ENCODE measurements at places on chromosomes 13 and 19.
A peak's percentile ranks its signal among the peaks of the same experiment; 100 is the strongest.

- DNase-seq, result peak; percentile 98
These were observed 10.1 kb downstream of the NFILZ start for GRCh38 chr19:8640402-8641004.

DNA sequence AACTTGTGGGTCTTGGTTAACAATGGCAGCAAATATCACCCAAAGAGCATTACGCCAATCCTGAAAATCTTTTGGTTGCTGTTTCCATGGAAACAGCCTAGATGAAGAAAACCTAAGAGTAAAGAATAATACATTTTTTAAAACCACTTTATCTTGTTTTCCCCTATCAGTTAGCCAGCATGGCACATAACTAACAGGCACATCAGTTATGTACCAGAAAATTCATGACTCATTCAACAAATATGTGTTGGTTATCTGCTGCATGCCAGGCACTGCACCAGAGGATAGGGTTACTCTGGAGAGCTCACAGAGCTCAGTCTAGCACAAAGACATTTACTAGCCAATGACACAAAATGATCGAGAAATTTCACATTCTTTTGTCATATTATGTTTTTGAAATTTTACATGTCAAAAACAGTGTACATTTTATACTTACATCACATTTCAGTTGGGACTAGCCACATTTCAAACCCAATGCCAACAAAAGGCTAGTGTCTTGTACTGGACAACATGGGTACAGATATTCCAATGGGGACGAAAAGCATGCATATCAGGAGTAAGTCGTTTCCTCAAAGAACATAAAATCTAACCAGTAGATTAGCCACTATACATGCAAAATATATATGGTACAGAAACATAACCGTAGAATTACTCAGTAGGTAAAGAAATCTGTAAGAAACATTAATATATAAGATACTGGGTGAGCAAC lies 20.3 kb downstream of the LNX2 start:
- DNase-seq, result no peak

DNA sequence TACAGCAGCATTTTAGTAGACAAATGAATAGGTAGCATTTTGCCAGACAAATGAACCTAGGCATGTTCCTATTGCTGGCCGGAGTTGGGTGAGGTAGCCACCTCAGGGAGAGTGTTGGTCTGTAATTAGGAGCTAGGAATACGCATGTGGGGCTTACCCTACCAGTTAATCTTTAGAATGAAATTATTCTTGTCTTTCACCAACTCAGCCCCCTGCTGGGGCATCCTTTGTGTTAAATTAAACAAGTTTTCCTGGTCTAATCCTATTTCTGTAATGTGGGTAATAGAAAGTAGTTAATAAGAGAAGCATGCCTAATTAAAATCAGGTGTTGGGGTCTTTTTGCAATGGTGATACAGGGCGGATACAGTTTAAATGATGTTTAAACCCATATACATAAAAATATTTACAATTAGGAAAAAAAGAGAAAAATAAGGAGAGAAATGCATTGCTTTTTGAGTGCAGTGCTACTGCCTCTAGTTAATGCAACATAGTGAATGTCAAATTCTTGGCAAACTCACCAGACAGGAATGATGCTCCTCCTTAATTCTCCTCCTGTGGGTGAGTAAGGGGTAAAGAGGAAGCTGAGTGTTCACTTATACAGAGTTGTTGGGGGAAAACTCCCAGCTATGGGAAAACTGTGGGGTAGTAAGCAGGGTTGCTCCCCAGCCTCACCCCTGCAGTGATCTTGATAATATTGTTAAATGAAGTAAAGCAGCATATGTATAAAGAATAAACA lies 276.4 kb upstream of the EDNRB start:
- DNase-seq, result no peak

DNA sequence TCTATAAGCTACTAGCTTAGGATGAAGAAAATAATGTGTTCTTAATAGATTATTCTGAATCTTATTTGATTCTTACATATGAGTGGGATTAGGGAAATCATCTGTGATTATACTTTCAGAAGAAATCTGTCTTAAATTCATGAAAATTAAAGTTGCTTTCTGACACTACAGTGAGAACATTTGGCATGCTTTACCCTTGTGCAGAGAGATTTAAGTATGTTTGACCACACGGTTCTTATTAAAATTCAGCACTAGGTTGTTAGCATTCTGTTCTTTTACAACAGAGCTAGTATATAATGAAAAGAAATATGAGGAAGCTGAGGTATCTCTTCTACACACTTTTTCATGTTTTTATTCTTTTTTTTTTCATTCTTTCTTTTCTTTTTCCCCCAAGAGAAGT lies 2723.9 kb downstream of the PCDH9 start:
- DNase-seq, result no peak

DNA sequence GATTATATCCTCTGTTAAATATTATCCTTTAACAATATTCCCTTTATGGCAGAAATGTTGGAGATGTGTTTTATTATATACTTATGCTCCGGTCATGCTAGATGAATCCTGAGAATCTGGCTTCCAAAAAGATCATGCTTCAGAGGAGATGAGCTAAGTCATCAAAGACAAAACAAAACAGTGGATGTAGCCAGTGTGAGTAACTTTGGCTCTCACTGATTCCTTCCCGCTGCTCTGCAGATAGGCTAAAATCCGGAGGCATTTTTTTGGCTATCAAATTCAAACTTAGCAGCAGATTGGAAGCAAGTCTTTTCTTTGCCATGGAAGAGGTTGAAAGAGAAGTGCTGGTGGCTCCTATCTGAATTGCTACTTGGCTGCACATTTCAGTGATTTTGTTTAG lies 295.9 kb downstream of the GPC6 start:
- DNase-seq, result no peak

GRCh38 chr13:77184455-77184854 lies 142.4 kb downstream of the MYCBP2 start:
- peak; percentile 17 for DNase-seq

- no peak for DNase-seq
These were observed 1.3 kb upstream of the CNOT3 start for GRCh38 chr19:54136086-54136863.

DNA sequence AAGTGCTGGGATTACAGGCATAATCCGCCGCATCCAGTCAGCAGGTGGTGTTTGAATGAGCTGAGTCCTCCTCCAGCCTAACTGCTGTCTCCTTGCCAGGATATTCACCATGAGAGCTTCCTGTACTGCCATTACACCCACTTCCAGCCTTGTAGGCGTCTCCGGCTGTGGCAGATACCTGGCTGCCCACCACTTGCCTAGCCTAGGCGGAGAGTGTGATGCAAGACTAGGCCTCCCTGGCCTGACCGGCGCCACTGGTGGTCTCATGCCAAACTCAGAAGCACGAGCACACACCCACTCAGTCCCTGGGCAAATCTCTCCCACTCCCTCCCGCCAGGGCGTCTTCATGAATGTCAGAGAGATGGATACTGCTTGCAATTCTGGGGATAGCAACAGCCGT lies 16.6 kb downstream of the IL12RB1 start:
- no peak for DNase-seq

DNA sequence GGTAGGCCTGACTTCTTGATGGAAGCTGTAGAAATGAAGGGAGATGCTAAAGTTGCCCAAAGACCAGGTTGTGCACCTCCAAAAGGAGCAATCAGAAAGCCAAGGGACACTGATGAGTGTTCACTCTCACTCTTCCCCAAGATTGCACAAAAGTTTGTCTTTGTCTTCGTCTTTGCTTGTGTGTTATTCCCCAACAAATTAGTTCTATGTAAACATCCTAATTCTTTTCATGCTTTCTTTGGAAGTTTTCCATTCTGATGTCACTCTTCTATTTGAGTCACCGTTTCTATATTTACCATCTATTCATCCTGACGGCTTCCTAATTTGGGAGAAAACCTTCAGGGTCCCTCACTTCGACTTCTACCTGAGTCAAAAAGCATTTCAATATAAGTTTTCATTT lies 3.7 kb upstream of the TMEM272 start:
- no peak for DNase-seq

DNA sequence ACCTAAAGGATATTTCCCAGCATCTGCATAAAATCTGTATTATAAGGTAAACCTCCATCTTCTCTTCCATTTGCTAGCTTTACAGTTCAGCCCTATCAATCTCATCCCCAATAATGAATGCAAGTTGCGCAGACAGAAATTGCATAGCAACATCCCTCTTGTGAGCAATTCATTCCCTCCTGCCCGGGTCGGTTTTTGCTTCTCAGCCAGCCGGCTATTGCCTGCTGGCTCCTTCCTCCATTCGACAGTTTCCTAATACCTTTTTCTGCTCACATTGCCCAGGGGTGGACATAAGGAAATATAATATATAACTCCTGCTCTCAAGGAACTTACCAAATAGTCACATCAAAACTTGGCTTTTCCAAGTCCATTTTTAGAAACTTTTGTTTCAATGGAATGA lies 125.2 kb downstream of the FGF9 start:
- no peak for DNase-seq

- peak; percentile 15 for DNase-seq
These were observed 23.1 kb upstream of the SPRY2 start for GRCh38 chr13:80363890-80364503.

GRCh38 chr13:31675440-31675953 lies 63.8 kb upstream of the RXFP2 start:
- no peak for DNase-seq

GRCh38 chr19:29944390-29945012 lies 2.5 kb downstream of the URI1 start:
- no peak for DNase-seq

DNA sequence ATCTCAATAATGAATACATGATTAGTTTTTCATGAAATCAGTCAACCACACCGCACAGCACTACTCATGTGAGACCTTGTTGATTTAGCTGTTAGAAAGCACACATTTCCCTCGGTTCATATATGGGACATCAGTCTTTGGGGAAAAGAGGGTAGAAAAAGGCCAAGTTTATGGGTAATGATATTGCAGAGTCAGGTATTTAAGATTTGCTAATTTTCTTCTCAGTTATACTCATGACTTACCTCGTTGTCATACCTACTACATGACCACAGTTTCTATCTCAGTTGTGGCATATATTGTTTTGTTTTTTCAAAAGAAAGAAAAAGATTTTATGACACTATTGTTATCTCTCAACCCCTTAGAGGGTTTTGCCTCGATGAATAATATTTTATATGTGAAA lies 165.6 kb downstream of the POU4F1 start:
- DNase-seq, result no peak

GRCh38 chr19:18762125-18763023 lies 28.7 kb downstream of the COMP start:
- no peak for DNase-seq

- peak; percentile 78 for DNase-seq
These were observed at the start of gene HSH2D for GRCh38 chr19:16143399-16144215. Gene HSH2D (plus strand): TSS chr19:16143685. CDS start chr19:16148751, 5,066 bp downstream.

DNA sequence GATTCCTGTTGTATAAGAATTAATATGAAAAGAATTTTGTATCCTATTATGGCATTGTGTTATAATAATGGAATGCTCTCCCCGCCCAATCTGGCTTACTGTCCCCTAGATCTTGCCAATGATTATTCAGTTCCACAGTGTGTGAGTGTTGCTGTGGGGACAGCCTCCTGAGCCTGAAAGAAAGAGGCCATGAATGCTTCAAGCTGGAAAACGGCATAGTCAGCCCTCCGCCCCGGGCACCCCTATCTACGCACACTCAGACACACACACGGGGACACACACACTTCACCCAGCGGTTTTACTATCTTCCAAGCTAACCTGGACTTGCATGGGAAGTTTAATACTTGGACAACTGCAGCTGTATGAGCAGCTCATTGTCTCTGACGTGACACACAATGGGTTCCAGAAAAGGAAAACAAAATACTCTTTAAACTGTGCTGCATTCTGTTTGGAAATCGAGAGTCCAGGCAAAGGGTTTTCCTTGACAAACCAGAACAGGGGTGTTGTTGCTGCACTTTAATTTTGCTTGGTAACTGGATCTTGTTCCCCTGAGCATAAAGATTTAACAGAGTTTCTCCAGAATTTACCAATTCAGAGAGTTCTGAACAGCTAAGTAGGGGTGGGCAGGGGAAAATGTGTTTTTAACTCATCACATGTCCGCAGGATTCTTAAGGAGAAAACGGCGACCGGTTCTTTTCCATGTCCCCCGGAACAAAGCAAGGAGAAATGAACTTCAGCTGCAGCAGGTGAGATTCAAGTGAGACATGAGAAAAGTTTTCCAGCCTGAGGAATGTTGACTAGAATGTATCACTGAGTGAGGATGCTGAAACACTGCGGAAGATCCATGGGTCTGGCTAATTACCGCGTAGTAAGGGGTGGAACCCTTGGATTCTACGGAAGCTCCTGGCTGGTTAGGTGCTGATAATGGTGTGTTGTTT lies 472.9 kb downstream of the FOXO1 start:
- DNase-seq, result no peak

GRCh38 chr13:42594481-42595252 lies 20.7 kb downstream of the TNFSF11 start:
- DNase-seq, result peak; percentile 23

DNA sequence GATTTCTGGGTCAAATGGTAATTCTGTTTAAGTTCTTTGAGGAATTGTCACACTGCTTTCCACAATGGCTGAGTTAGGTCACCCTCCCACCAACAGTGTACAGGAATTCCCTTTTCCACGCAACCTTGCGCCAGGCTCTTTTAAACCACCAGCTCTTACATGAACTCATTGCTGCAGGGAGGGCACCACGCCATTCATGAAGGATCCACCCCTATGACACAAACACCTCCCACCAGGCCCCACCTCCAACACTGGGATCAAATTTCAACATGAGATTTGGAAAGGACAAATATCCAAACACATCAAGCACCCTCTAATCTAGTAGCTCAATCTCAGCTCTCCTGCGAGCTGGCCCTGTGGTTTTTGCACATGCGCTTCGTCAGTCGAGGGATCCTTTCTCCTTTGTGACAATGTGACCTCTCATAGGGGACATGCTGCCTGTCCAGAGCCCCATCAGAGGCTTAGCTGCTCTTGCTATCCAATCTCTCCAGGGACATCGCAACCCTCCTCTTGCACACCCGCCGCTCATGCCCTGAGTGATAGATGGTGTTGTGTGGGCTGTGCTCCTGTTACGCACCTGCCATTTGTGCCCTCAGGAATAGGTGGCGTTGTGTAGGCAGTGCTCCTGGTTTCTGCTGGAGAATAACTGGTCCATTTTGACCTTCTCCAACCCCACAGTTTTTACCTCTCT lies 328.0 kb downstream of the UQCRFS1 start:
- no peak for DNase-seq

Measured in CD14-positive monocyte (primary cell).